Vagina (tissue), 2 donors: ENCODE measurements at places on chromosomes 12 and 14. TPM values are rescaled to one million over a fixed set of nuclear protein-coding genes. Genes with fewer than 3 reads are reported as not detected.

FNTB gene
- 13.3 TPM for total RNA-seq

TAS2R10 gene
- total RNA-seq: not detected

RNASE2 gene
- total RNA-seq: 1.5 TPM

P2RX2 gene
- total RNA-seq: not detected

PLCZ1 gene
- total RNA-seq: not detected

TAS2R30 gene
- total RNA-seq: 15.7 TPM

RTL1 gene
- total RNA-seq: not detected

TXNDC16 gene
- total RNA-seq: 5.9 TPM

LRTM2 gene
- total RNA-seq: not detected

DCN gene
- 1,553 TPM for total RNA-seq

TSPAN11 gene
- 2.5 TPM for total RNA-seq

VAMP1 gene
- 12.5 TPM for total RNA-seq

ITGB7 gene
- total RNA-seq: 3.7 TPM

GPRC5D gene
- not detected for total RNA-seq

GPR65 gene
- 1.2 TPM for total RNA-seq

CCDC197 gene
- not detected for total RNA-seq

MYO1H gene
- total RNA-seq: not detected

IFT81 gene
- total RNA-seq: 18.2 TPM

PHETA1 gene
- total RNA-seq: 5.6 TPM

FLRT2 gene
- total RNA-seq: 22.8 TPM

KCNMB4 gene
- total RNA-seq: 2.7 TPM

SRGAP1 gene
- 7.4 TPM for total RNA-seq

PCED1B gene
- total RNA-seq: 6.9 TPM

SLC7A7 gene
- 7.4 TPM for total RNA-seq

CCDC88C gene
- total RNA-seq: 42.2 TPM

RNASE12 gene
- total RNA-seq: not detected

VRK1 gene
- total RNA-seq: 10.1 TPM

MYH7 gene
- total RNA-seq: not detected

RPS6KA5 gene
- 5.2 TPM for total RNA-seq
